ENCODE measurements at places on chromosomes 6 and 20. TPM values are rescaled to one million over a fixed set of nuclear protein-coding genes. Genes with fewer than 3 reads are reported as not detected.

Gene TOMM6
- 81.0 TPM for total RNA-seq

GRCh38 chr20:37337208-37337991, 8.5 kb upstream of the SRC start:
- DNase-seq: no peak

DNA sequence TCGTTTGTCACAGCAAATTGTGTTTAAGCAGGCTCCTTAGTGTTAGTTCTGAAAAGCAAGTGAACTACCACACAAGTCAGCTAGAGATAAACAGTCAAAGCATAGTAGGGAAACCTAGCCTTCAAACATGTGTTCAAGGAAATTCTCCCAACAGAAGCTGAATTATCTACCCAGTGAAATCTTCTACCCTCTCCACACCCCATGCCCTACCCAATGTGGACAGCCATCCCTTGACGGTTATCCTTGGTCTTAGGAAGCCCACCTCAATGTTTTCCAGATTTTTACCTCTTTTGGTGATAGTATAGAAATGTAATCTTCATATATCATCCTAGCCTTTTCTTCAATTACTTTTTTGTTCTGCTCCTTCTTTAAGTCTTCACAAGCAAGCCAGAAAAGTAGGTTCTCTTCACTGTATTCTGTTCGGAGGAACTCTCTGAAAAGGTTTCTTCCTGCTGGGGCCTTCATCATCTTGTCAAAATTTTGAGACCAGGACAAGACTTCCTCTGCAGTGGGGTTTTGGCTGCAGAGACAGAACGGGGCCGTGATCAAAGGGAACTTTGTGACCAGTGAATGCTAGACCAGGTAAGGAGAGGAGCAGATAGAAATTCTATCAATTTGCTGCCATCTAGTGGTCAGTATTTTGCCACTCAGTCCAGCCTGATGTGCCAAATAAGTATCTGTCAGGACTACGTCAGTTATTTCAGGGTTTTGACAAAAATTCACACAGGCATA, 21.6 kb upstream of the MTRF1L start:
- peak; percentile 4 for DNase-seq

- DNase-seq: no peak
These were observed 151.8 kb downstream of the VEGFA start for GRCh38 chr6:43921548-43922425.

DNA sequence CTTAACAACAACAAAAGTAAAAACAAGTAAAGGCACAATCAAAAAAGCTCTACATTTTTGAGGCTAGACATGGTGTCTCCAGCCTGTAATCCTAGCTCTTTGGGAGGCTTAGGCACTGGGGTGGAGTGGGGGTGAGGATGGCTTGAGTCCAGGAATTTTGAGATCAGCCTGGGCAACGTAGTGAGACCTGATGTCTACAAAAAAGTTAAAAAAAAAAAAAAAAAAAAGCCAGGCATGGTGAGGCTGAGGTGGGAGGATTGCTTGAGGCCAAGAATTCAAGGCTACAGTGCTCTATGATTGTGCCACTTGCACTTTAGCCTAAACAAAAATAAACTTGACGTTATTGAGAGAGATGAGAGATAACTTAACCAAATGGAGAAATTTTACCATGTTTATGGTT, 60.1 kb downstream of the QKI start:
- no peak for DNase-seq

DNA sequence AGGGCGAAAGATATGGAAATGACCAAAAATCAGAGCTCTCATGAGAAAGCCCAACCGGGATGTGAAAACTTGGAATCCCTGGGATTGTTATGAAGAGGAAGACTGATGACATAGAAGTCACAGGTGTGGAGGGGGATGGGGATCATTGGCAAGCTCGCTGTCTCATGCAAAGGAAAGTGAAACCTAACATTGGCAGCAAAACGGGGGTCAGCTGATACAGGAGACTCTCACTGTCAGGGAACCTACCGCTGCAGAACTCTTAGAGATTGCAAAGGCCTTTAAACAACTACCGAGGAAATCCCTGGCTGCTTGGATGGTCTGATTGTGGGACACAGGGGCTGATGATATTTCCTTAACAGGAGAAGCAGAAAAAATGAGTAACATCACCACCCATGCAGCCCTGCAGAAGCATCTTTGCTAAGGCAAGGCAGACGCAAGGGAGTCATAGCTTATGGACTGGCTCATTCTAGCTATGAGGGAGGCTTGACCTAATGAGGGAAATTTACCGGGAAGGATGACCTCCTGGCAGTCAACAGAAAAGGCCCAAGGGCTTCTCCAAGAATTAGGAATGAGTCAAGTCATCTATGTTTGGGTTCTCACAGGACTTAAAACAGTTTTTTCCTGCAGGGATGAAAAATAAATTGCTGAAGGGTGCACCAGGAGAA, 7.0 kb downstream of the MUC21 start:
- DNase-seq: no peak

- no peak for DNase-seq
These were observed 65.1 kb downstream of the DLGAP4 start for GRCh38 chr20:36370991-36371790.

DNA sequence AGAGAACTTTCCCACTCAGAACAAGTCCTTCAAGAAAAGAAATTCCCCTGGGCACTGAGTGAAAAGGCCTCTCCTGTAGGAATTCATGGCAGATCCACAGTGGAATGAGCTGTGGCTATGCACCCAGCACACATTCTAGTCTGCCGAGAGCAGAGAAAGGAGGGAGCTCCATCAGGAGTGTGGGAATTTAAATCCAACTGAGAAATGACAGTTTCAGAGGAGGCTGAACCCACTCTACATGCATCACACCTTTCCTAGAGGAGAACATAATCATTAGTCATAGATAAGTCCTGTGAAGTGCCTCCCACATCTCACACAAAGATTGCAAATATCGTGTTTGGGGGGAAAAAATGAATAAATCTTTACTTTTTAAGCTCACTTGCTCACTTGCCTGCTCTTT, 530.2 kb upstream of the HTR1E start:
- DNase-seq: no peak

DNA sequence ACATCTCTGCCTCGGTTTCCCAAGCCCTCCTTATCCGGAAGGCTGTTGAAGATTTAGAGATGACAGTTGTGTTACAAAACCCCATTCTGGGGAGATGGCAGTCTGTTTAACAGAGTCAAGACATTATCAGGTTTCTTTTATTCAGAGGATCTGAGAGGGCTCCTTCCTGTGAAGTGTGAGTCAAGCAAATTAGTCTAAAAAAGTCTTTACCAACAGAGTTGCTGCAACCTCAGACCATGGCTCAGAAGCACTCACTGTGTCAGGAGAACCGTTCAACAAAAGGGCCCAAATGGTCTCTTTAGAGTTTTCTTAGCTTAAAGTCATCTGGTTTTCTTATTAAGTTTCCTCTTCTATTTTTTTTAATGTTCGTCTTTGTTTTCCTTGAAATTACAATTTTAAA, 717.8 kb downstream of the EPM2A start:
- DNase-seq: no peak

- DNase-seq: no peak
These were observed 1.1 kb downstream of the PTCHD4 start for GRCh38 chr6:48109944-48110343.

DNA sequence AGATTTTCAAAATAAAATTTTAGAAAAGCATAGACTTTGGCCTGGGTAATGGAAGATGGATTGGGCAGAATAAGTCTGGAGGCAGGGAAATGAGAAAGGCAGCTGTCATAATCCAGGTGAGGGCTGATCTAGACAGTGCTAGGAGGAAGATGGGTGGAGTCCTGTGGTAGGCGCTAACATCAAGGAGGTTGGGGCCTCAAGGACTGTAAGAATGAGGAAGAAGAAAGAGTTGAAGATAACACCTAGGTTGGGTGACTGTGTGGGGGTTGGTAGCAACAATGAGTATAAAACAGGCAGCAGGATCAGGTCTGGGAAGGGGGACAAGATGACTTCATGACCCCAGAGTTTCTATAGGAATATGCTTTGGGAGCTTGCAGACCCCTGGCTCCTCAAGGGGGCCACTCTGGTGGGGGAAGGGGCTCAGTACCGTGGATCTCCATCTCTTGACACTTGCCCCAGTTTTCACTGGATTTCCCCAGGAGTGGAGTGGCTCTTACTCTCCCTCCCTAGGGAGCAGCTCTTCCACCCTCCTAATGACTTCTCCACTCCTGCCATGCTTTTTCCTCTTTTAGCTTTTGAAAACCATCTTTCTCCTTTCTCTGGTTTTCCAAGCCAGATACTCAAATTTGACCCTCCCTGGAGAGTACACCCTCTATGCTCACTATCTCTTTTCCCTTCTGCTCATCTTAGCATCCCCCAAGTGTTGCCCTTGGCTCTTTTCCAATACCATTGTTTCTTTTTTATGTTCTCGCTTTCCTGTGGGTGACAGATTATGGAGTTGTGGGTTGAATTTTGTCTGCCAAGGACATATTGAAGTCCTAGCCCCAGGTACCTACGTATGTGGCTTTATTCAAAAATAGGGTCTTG, 14.8 kb downstream of the TRIM31 start:
- DNase-seq: no peak

Measured in dorsolateral prefrontal cortex (tissue), 122 donors.